NCI-H187 (cell line): ENCODE measurements at places on chromosomes 3 and 15.
A peak's percentile ranks its signal among the peaks of the same experiment; 100 is the strongest.

- DNase-seq = no peak
Observed at GRCh38 chr15:26928051-26928450, 42.9 kb upstream of the GABRG3 start.

DNA sequence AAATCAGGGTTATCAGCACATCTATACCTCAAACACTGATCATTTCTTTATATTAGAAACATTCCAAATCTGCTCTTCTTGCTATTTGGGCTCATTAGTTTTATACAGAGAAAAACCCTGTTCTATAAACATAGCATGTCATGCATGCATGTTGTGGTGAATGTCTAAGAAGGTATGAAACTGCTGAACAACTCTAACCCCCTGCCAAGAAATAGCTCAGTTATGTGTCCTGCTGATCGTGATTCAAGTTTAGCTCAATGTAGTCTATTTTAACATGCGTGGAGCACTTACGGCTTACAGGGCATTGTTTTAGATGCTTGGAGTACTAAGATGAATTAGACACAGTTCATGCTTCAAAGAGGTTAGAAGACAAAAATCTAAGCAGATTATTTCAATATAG is 35.8 kb downstream of the MYH15 start:
- DNase-seq = no peak

DNA sequence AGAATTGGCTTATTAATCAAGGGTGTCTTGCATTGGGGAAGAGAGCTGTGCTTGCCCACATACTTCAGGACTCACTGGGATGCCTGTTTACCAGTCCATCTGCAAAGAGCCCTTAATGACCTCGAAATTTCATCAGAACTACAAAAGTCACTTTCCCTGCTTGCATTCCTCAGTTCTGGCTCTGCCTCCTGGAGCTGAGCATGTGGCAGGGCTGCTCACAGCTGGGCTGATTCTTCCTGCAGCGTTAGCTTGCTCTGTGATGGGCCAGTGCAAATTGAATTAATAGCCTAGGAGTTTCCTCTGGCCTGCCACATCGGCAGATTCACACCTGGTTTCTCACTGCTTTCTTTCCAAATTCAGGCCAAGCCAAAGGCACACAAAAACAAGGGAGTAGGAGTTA is 108.9 kb downstream of the DUT start:
- no peak for DNase-seq

DNA sequence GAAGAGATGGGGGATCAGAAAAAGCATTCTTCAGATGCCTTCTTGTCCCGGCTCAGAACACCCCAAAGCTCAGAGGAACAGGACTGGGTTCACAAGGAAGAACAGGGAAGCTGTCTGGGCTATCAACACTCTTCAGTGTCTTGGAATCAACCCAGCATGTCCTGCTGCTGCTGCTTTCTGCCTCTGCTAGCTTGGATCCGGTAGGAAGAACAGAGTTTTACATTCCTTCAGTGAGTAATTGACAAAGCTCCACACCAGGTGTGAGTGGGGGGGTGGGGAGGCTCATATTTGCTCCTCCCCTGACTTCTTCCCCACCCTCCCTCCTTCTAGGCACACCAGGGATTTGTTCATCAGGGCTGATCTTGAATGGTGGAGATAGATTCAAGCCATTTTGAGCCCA is 13.1 kb upstream of the ETV5 start:
- no peak for DNase-seq

DNA sequence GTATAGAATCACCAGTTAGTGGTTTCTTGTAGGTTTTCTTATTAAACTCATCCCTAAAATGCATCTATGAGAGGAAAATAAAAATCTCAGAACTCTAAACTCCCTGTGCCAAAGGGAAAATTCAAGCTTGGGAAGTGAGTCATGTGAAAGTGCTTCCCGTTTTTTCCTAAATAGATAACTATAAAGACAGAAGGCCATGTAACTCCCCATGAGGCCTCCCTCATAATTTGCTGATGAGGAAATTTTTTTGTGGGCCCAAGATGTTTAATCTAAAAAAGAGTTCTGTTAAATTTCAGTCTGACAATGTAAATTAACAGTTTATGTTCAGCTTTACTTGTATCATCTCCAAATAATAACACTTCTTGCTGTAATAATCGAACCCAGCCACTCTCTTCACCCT is 1273.9 kb downstream of the OTOL1 start:
- no peak for DNase-seq

GRCh38 chr15:51108933-51109550 is 14.3 kb upstream of the TNFAIP8L3 start:
- DNase-seq = no peak

DNA sequence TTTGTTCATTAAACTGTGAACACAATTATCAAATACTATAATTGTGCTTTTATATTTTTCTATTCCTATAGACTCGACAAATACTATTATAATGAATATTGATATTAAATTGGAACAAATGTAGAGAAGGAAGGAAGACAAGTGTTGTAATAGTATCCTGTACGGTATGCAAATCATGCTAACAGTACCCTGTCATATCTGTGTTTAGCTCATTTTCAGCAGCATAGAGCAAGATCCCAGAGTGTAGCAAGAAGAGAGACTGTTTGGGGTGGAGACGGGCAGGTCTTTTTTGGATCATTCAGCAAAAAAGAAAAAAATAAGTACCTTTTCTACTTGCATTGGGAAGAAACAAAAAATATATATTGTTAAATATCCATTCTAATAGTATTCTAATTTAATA is 224.1 kb downstream of the TPRG1 start:
- DNase-seq = no peak

DNA sequence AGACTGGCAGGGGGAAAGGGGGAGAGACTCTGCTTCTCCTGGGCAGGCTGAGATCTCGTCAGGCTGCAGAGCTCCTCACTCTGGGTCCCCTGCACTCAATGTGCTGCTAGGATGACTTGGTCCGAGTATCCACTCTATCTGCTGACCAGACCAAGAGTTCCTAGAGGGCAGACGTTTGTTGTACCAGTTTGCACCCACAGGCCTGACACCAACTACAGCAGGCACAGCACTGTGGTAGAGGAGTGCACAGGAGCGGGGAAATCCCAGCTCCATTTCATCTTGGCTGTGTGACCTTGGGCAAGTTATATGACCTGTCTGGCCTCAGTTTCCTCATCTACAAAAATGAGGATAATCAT is 29.0 kb downstream of the CCDC12 start:
- no peak for DNase-seq

DNA sequence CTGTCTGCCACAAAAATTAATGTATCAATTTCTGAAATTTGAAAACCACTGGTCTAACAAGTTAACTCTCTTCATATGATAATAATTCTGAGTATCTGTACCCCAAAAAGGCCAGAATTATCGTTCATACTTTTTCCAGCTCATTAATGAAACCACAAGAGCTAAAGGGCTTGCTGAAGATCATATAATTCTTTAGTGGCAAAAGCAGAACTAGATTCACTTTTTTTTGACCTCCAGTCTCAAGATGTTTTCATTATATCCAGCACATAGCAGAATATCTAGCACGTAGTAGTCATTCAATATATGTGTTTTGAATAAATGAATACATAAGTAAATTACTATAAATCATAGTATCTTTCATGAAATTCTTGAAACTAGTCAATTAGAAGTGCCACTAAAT is 246.7 kb upstream of the KCNH8 start:
- DNase-seq = no peak

- DNase-seq = no peak
Observed at GRCh38 chr3:148459931-148460513, 237.7 kb upstream of the AGTR1 start.

GRCh38 chr3:165753560-165753959 is 83.7 kb downstream of the BCHE start:
- no peak for DNase-seq

- peak; percentile 49 for DNase-seq
Observed at GRCh38 chr3:150216041-150216811, 191.9 kb upstream of the TSC22D2 start.

DNA sequence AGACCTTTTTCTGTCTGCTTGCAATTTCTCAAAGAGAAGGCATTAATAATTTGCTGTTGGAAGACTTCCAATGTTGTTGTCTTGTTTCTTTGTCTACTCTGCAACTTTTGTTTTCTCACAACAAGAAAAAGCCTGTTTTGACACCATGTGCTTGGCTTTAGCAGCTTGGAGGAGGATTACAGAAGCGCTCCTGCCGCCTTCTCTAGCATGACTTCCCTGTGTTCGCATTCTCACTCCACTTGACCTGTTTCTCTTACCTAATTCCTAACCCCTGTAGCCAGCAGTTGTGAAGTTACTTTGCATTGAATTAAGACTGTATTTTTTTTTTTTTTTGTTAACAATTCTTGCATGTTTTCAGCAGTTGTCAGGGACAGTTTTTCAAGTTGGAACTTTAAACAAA is 235.3 kb upstream of the GOLIM4 start:
- DNase-seq = no peak

- DNase-seq = no peak
Observed at GRCh38 chr3:161848376-161848775, 351.8 kb downstream of the OTOL1 start.

GRCh38 chr3:125990253-125990970 is 21.4 kb downstream of the ROPN1B start:
- no peak for DNase-seq

DNA sequence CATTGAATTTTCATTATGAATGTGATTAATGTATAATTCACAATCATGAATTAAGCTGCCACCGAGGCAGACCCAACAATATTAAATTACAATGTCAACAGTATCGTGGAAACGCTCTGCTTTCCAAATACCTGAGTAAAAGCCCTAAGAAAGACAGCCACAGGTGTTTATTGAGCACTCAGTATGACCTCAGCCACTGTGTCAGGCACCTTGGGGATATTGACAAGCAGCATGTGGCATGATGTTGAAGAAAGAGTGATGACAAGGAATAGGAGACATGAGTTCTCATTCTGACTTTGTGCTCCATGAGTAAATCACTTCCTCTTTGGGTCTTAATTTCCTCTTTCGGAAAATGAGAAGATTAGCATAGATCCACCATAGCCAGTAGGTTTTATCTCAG is 12.8 kb downstream of the C2CD4A start:
- DNase-seq = no peak

DNA sequence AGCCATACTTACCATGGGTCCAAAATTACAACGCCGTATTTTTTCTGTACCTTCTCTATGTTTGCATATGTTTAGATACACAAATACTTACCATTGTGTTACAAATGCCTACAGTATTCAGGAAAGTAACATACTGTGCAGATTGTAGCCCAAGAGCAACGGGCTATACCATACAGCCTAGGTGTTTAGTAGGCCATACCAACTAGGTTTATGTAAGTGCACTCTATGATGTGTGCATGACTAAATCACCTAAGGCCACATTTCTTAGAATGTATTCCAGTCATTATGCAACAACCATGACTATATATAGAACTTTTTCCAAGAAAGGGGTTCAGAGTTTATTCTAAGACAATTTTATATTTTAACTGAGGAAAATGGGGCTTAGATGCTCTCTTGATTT is 411.7 kb downstream of the MAGI1 start:
- no peak for DNase-seq

DNA sequence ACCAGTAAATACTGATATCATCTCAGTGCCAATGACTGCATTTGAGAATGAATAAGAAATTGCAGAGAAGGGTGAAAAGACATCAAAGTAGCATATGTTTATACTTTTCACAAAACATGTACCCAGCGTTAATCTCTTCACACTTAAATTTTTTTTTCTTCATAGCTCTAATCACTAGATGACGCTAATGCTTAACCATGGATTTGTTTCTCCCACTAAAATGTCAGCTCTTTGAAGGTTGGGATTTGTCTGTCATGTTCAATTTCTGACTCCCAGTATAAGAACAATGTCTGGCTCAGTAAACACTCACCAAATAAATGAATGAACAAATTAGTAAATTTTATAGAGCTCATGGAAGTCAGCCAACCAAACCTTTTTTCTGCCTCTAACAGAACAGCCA is 78.3 kb upstream of the LMCD1 start:
- DNase-seq = no peak

DNA sequence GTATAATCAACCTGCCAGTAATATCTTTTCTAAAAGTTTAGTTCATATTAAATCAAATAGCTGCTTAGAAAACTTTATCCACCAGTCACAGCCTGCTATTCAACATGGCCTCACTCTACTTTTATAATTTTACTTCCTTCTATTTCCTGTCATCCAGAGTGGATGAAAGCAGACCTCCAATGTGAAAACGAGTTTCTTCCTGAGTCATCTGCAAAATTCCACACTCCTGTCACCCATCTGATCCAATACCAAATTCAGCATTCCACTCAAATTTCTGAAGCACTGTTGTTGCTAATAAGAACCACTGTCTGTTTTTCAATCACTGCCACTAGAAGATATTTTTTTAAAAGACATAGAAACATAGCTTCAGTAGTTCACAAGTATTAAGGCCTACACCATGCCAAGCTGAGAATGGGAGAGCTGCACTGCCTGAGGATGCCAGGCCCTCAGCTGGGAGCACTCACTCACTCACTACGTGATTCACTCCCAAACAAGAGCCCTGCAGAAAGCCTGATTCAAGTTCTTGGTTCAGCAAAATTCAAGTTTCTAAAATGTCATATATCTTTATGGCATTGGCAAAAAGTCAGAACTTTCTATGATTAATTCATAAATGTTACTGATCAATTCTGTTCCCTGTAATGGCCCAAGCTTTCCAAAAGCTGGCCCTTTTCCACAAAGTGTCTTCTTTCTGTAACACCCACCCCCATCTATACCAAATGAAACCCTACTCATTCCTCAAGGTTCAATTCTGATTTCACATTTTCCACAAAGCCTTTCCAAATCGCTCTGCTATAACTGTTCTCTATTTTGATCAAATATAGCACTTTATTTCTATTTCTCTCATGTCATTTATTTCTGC is 82.9 kb downstream of the FSIP1 start:
- DNase-seq = no peak

DNA sequence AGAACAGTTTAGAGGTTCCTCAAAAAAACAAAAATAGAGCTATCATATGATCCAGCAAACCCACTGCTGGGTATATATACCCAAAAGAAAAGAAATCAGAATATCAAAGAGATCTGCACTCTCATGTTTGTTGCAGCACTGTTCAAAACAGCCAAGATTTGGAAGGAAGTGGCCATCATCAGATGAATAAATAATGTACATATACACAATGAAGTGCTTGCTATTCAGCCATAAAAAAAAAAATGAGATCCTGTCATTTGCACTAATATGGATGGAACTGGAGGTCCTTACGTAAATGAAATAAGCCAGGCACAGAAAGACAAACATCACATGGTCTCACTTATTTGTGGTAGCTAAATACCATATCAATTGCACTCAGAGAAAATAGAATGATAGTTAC is 58.4 kb downstream of the SCAPER start:
- DNase-seq = no peak

DNA sequence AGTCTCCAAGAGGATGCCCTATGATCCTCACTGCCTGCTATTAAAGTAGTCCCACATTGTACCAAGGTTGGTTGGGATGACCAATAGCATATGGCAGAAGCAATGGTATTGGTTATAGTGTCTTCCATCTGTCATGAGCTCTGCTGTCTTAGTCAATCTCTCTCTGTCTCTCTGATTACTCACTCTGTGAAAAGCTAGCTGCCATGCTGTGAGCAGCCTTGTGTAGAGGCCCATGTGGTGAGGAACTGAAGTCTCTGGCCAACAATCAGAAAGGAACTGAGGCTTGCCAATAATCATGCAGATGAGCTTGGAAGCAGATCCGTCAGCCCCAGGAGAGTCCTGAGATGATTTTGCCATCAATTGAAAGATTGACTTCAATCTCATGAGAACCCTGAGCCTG is 60.3 kb upstream of the CFAP161 start:
- no peak for DNase-seq
